ENCODE measurements at places on chromosomes 1 and 21. TPM values are rescaled to one million over a fixed set of nuclear protein-coding genes. Genes with fewer than 3 reads are reported as not detected.

DNA sequence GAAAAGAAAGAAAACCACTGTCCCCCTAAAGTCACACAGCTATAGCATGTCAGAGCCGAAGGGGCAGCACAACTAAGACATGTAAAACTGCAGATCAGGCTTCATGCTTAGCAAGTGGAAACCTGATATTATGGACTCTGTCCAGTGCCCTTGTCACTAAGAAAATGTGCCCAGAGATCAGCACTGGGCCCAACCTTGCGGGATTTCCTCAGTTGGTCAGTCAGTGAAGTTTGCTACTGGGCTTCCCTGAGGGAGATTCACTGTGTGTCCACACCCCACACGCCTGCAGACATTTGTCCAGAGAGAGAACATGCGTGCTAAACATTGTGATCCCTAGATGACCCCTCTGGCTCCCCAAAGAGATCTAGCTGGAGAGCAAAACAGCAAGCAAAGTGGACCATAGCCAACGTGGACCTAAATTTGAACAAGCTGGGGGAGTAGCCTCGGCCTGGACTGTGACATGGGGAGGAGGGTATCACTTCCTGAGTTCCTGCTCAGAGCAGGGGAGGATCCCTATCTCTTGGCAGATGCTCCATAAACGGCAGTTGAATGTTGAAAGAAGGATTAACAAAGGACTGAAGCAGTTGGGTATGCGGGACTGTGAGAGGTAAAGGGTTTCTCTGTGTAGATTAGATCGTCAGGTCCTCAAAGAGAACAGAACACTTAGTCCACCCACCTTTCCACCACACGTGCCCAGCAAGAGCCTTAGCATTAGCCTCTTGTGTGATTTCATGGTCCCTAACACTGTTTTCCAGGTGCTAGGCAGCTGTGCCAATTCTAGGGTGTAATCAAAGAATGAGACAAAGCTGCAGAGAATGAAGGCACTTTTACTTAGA, 53.6 kb downstream of the GLUL start:
- no peak overlapping the region for H3K4me3 ChIP-seq
- H3K36me3 ChIP-seq, result no peaks in the 10 kb centered on the region
- no peaks in the 10 kb centered on the region for H3K4me1 ChIP-seq
- no peak for DNase-seq

- H3K27ac ChIP-seq, result no peak overlapping the region
- no peak overlapping the region for H3K4me3 ChIP-seq
- H3K27me3 ChIP-seq, result no peaks in the 10 kb centered on the region
- no peaks in the 10 kb centered on the region for H3K4me1 ChIP-seq
These were observed 89.7 kb downstream of the MAGI3 start for GRCh38 chr1:113479713-113480676.

Gene RGS13
- not detected for total RNA-seq

Gene TRIM67
- 1.1 TPM for total RNA-seq

DNA sequence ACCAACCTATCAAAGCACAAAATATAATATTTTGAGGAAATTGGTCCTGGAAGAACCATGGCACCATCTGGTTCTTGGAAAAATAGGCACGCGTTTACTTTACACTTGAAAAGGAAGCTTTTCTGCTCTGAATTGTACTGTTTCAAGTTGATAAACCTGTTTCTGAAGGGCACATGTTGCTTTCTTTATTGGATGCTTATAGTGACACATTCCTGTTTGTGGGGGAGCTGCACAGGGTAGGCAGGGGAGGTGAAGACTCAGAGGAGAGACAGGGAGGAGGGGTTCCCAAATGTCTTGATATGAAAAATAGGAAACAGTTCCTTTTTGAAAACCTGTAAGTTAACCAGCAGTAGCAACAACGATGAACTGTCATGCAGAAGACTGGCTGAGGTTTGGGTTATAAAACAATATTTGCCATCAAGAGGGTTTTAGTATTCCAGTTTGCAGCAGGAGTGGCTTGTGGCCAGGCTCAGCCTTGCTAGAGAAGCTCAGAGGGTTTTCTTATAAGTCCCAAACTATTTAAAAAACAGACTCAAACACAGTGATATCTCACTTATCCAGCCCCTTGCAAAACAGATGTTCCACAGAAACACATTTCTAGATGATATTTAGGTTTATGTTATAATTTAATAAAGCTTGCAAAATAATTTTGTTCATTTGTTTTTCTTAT, 127.0 kb upstream of the MROH9 start:
- H3K27me3 ChIP-seq, result no peaks in the 10 kb centered on the region
- no peak for DNase-seq
- H3K36me3 ChIP-seq, result no peaks in the 10 kb centered on the region

DNA sequence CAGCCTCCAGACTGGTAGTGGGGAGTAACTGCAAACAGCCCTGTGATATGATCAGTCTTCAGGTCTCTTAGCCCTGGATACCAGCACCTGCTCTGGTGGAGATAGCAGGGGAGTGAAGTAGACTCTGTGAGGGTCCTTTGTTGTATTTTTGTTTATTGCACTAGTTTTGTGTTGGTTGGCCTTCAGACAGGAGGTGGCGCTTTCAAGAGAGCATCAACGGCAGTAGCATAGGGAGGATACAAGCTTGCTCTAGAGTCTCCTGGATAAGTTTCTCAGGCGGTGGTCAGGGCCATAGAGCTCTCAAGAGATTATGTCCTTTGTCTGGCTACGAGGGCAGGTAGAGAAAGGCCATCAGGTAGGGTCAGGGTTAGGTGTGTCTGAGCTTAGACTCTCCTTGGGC, 116.4 kb downstream of the USH2A start:
- H3K27me3 ChIP-seq, result no peaks in the 10 kb centered on the region
- no peaks in the 10 kb centered on the region for H3K36me3 ChIP-seq
- H3K27ac ChIP-seq, result no peak overlapping the region
- no peaks in the 10 kb centered on the region for H3K4me1 ChIP-seq
- no peak overlapping the region for H3K4me3 ChIP-seq
- DNase-seq, result no peak

Gene LY9
- total RNA-seq, result not detected

All from astrocyte (in vitro differentiated cells and primary cell).